ENCODE measurements at places on chromosomes 6 and 20. TPM values are rescaled to one million over a fixed set of nuclear protein-coding genes. Genes with fewer than 3 reads are reported as not detected.

DNA sequence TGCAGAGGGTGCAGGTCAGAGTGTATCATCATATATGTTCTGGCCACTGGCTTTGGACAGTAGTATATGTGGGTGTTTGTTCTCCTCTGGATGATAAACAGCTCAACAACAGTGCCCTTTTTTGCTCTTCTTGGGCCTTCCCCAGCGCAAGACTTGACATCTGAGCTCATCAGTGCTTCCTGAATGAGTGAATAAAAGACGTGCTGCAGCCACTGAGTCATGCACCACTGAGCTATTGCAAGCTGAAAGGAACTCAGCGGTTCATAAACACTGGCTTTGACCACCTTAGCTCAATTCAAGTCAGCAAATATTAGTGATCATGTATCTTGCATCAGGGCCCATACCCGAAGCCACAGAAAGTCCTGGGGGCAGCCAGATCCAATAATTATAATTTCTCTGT lies 105.3 kb upstream of the KCNG1 start:
- peak; percentile 57 for DNase-seq

- DNase-seq: peak; percentile 92
These were observed 29.1 kb upstream of the LMBRD1 start for GRCh38 chr6:69825904-69826303.

DNA sequence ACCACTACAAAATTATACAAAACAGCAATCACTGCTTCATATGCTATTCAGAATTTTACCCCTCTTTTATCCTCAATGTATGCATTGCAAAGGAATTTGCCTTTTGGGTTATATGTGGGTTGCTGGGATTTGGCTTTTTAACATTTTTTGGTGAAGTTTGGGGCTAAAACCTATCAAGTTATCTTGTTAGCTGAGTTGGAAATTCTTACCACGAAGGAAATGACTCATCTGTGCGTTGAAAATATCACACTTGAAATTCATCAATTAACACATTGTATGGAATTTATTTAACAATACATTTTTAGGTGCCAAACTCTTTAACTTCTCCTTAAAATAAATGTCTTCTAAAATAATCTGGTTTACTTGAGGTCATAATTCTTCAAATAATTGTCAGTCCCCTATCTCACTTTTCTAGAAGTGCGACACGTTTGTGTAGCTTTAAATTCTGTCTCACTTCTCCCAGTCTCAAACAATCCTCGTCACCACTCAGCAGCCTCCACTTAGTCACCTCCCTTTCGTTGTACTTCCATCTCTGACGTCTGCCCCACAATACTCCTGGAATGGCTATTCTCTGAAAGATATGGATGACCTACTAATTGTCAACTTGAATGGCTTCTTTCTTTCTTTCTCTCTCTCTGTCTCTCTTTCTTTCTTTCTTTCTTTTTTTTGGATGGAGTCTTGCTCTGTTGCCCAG lies 88.5 kb downstream of the PHACTR1 start:
- no peak for DNase-seq

Gene FAM217A
- polyA plus RNA-seq: not detected

- no peak for DNase-seq
These were observed 9.3 kb downstream of the SERAC1 start for GRCh38 chr6:158158748-158159147.

- no peak for DNase-seq
These were observed 45.9 kb upstream of the CENPW start for GRCh38 chr6:126293891-126294524.

Gene SUMO4
- polyA plus RNA-seq: 1.4 TPM

Gene GPLD1
- 0.39 TPM for polyA plus RNA-seq

All from cardiac muscle cell (in vitro differentiated cells and primary cell).